ENCODE measurements at places on chromosomes 6 and 20.

GRCh38 chr6:37319156-37319555, 34.6 kb upstream of the RNF8 start:
- no peak for DNase-seq

DNA sequence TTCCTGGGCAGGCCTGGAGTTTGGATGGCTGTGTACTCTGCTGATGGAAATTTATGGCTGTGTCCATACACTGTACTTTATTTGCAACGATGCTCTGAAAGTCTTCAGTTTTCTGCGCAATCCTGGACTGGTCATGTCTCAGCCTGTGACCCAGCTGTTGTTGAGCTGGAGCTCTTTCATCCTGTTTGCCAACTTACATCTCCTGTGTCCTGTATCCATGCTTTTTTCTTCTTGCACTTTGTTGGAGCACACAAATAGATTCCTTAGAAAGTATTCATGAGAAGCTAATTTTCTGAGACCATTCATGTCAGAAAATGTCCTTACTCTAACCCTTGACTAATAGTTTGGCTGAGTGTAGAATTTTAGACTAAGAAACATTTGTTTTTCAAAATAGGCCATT, 251.2 kb downstream of the BCKDHB start:
- no peak for DNase-seq

GRCh38 chr20:38471987-38472512, 593 bp upstream of the RALGAPB start:
- DNase-seq, result no peak

GRCh38 chr6:26088344-26088743, 1.1 kb downstream of the HFE start:
- peak; percentile 21 for DNase-seq

DNA sequence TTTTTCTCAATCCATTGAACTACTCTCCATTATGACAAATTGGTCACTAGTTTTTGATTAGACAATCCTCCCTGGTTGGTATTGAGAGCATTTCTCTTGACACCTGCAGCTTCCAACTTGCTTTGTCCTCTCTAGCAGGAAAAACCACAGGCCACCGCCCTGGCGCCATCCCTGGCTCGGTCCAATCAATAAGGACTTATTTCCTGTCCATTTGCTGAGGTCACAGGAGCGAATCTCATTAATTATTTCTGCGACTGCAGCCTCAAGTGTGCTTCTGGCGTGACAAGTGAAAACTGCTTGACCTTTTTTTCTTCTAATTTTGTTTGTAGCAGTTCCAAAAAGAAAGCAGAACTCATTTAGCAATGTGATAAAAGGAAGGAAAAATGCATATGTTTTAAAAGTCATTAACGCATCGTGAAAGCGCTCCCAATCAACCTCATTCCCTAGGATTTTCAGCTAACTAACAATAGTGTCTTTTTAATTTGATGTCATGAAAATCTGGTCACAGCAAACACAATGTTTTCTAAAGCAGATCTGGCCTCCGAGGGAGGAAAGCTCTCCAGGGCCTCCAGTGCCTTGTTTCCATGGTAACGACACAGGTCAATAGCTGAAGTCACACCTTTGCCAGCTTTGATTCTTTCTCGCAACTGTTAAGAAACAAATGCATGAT, 39.0 kb upstream of the BEND3 start:
- peak; percentile 35 for DNase-seq

DNA sequence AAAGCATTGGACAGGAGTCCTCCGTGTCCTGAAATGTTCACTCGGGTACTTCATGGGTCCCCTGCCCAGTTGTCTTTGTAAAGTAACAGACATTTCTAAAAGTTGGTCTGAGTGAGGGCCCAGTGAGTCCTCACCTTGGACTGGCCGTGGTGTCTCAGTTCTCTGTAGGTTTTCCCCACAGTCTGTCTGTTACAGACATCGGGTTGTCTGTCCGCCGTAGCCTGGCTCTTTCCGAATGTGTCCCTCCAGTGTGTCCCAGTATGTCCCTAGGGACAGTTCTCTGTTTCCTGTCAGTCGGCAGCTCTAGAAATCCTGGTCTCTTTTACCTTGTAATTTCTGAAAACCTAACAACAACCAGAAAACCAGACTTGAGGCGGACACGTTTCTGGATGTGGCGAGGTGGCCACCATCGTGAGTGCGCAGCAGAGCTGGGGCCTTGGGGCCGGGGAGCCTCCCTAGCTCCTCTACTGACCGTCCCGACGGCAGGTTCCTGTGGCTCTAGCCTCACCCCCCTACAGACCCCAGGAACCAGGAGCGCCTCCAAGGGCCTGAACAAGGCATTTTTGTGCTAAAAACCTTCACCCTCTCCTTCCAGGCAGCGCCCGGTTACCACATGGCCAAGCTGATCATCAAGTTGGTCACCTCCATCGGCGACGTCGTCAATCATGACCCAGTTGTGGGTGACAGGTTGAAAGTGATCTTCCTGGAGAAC, 42.2 kb downstream of the PYGB start:
- no peak for DNase-seq

GRCh38 chr20:64261138-64261537, 5.6 kb downstream of the PCMTD2 start:
- peak; percentile 22 for DNase-seq

DNA sequence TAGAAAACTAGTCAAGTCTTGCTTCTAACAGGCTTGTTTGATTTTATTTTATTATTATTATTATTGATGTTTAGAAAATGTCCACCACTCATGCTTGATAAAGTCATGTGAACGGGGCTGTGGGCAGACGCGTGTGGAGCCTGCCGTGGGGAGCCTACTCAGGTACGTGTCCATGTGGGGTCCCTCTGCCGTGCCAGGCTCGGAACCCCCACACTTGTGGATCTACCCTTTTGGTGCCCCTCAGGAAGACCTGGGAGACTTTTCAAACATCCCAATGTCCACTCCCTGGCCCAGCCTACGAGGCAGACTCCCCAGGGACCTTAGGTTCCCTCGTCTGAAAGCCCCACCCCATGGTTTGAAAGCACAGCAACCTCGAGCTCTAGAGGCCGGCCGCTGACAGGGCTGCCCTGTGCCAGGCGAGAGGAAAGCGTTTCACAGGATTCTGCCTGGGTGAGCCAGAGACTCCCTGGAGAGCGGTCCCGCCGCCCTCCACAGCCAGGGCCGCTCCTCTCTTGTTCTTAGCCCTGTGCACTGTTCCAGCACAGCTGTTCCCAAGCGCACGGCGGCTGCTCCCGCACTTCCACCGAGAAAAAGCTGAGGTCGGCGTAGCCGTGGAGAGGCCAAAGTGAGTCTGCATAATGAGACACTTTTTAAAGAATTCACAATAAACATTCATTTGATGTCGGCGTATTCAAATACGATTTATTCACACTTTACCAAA, 249.7 kb downstream of the TTLL2 start:
- DNase-seq, result peak; percentile 72

DNA sequence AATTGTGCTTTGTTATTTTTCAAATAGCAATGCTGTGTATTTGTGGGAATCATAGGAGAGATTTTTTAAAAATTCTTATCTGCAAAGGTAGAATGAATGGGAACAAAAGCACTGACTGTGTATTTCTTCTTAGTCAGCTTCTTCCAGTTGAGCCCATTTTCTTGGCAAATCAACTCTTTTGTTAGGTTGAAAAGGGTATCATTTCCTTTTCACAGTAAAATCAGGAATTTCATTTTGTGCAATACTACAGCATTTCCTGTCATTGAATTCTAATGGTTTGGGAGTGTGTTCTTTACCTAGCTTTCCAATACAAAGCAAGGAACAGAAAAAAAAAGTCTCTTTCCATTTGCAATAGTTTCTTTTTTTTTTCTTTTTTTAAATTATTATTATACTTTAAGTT, 19.0 kb upstream of the EXOC2 start:
- no peak for DNase-seq

GRCh38 chr20:7879883-7880282, 60.4 kb downstream of the HAO1 start:
- peak; percentile 17 for DNase-seq

DNA sequence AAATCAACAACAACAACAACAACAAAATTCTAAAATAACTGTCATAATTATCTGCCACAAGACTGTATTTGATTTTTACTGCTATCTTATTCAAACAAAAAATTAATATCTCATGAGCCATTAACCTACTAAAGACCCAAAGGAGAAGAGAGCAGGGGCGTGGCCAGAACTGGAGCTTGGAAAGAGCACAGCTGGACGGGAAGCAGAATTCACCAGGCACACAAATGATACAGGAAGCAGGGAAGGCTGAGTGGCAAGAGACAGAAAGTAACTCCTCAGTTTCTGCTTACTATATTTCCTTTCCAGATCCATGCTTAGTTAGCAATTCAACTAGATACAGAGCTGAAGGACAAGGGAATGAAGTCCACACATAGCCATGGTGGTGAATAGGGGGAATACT, 54.4 kb downstream of the FKBP5 start:
- no peak for DNase-seq

All from tongue (tissue), 3 donors.